ENCODE measurements at places on chromosomes 13 and 19.

GRCh38 chr19:45424191-45425058 lies 708 bp upstream of the ERCC1 start:
- DNase-seq = peak; percentile 62

GRCh38 chr13:26839682-26840081 lies 79.1 kb upstream of the GPR12 start:
- DNase-seq = no peak

- DNase-seq = no peak
Measured at GRCh38 chr13:37657134-37657533, 58.6 kb upstream of the POSTN start.

DNA sequence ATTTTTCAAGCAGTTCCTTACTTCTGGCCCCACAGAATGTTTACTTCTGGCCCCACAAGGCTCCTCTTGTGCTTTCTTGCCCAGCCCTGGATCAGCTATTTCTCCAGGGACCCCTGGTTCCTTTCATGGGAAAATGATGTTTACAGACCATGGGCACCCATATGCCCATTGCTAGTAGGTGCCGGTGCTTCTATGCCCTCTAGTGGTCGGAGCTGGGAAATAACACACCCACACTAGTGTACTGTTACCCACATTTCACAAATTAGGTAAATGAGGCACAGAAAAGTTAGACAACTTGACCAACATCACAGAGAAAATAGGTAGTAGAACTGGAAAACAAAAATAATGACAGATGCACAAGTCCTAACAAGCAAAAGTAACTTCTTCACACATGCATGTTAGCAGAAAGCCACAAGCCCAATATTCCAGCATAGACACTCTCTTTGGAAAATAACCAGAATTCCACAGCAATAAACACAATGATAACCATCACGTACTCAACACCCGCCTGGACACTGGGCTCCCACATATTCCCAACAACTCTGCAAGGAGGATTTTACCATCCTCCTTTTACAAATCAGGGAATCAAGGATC lies 1.3 kb upstream of the CEACAM6 start:
- no peak for DNase-seq

Measured in ecto neural progenitor cell (in vitro differentiated cells).